ENCODE measurements at places on chromosomes 5 and 9.

DNA sequence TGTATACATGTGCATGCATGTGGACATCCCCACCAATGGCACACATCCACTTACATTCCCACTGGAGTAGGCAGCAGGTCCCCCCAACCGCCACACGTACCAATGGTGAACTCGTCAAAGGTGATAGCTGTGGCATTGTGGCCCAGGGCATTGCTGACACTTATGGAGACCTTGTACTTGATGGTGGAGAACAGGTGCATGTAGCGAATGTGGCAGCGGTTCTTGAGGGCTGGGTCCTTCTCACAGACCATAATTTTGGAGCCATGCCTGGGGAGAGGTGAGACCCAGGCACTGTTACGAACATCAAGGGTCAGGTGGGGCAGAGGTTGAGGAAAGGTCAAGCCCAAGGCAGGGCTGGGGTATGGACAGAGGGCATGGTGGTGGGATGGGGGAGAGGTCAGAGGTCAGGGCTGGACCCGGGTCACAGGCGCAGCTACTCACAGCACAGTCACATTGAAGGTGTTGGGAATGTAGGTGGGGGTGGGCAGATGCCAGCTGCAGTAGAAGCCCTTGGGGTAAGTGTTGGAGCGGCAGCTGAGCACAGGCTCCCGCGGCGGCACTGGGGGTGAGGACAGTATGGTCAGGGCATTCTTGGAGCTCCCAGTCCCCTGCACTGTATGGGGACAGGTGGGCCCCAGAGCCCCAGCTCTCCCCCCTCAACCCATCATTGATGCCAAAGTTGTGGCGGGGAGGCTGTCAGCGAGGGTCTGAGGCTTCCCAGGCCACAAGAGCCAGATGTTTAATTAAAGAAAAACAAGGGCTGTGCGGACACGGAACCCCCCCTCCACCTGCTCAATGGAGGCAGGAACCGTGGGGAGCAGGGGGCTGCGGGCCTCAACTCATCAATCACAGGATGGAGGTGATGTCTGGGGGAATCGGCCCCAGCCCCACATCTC is 31.9 kb downstream of the CNTFR start:
- no peak for DNase-seq

DNA sequence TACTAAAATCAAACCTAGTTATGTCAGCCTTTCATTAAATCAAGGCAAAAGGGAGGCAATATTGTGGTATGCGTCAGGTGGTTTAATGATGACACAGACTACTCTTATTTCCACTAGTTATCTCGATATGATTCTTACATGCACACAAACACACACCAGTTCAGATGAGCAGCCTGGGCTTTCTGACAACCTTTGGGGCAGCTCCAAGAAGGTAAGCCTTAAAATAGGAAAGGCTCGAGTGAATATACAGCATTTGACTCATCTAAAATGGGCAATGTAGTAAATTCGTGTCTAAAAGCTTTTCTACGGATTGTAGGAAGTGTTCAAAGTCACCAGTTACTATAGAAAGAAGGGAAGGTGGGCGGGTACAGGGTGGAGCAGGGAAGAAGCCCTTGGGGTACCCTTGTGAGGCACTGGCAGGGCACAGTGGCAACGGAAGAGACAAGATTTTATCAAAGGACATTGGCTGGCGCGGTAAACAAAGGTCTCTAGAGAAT is 1.9 kb downstream of the ANKH start:
- DNase-seq: no peak

- no peak for DNase-seq
Observed at GRCh38 chr5:84304599-84304998, 80.1 kb downstream of the EDIL3 start.

DNA sequence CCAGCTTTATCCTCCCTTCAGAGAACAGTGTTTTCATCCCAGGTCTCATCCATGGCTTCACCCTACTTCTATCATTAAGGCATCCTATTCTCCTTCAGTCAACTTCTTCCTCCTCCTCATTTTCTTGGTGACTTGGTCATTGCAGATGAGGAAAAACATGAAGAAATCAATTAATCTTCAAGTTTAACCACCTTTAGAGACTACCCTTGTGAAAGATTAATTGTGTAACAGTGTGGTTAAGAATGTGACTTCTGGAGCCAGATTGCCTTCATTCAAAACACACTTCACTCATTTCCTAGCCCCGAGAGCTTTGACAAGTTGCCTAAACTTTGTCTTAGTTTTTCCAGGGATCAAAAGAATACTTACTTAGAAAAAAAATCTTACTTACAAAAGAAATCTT is 110.0 kb downstream of the STK32A start:
- no peak for DNase-seq

DNA sequence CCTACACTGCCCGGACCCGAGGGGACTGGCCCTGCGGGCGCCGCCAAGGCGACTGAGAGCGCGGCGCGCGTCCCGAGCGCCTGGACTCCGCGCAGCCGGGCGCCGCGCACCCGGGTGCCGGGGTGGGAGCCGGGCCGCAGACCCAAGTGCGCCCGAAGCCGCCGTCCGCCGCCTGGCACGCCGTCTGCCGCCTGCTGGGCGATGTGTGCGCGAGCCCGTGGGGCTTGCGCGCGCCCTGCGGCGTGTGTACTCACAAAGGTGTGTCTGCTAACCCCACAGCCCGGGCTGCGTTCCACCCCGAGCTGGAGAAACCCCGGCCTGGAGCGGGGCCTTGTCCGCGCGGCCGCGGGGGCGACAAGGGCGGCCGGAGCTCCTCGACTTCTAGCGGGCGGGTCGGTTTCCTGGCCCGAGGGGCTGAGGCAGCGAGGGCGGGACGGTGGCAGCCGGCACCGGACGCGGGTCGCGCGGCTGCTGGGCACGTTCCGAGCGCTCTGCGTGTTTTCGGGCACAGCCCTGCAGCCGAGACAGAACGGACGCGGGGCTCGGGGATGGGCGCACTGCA is 1.1 kb upstream of the ZSWIM6 start:
- DNase-seq: peak; percentile 82

DNA sequence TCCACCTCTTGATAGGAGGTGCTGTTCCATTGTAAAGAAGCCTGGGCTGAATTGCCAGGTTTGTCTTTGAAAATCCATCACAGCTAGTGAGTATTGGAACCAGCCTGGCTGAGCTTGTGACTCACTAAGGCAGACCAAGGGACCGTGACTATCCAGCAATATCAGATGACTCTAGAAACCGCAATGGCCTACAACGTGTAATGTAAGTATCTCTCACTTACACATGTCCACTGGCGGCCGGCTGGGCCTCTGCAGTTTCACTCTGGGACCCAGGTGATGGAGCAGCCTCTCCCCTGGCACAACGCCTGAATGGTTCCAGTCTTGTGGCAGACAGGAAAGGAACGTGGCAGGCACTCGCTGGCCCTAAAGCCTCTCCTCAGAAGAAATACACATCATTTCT is 3.1 kb upstream of the HRH2 start:
- DNase-seq: no peak

DNA sequence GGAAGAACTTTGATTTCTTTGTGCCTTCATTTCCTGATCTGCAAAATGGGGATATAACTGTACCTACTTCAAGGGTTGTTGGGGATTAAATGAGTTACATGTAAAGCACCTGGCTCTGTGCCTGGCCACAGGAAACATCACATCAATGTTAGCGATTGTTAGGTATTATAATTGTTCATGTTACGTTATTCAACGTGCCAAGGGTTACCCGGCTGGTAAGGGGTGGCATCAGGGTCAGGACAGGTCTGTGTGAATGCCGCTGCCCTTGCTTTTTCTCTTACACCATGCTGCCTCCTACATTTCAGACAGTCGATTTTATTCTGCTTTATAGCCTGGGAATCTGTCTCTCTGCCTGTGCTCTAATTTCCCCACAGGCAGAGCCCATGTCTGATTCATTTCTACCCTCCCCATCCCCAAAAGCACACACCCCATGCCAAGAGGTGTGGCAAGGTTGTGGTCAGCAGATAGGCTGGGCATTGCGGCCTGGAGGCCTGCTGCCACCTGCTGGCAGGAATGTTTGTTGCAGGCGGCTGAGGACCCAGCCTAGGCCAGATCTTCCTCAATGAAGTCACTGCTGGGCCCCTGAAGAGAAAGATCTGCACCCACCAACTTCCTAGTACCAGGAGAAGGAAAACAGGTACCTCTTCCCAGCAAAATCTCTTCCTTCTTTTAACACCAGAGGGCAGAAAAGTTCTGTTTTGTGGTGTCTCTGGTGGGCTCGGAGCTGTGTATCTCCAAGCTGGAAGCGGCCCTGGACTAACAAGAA is 5.3 kb downstream of the ANKS6 start:
- peak; percentile 85 for DNase-seq

DNA sequence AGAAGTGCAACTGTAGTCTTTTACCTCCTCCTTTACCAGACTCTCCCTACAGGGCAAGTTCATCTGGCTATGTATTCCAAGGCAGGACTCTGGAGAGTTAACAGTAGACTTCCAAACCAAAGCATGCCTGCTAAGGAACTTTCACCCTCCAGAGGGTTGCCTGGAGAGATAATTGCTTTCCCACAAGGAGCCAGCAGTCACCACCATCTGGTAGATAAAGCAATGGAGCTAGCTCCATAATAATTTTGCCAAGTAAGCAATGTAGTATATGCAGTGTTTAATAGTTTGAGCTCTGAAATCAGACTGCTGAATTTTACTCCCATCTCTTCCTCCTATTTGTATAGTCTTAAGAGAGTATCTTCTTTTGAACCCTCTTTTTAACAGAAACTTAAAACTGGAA is 566.8 kb upstream of the PTGER4 start:
- DNase-seq: no peak
